ENCODE measurements at places on chromosomes 7 and 10.

DNA sequence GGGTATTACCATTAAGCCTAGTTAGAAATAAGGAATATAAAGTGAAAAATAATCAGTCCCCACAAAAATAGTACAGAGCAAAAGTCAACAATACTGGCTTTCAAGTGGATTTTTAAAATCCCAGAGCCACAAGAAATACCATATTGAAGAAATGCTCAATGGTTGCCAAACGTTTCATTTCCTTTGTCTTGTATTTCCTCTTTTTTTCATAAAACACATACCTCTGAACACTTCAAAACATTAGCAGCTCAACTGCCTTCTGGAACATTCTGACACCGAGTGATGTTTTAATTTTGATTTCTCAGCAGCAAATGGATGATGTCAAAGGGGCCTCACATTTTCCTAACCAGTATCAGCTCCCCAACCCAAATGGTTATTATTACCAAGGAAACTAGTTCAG, 10.5 kb downstream of the NOD1 start:
- no peak for DNase-seq

- no peak for DNase-seq
Observed at GRCh38 chr10:33102071-33102470, 144.0 kb upstream of the ITGB1 start.

DNA sequence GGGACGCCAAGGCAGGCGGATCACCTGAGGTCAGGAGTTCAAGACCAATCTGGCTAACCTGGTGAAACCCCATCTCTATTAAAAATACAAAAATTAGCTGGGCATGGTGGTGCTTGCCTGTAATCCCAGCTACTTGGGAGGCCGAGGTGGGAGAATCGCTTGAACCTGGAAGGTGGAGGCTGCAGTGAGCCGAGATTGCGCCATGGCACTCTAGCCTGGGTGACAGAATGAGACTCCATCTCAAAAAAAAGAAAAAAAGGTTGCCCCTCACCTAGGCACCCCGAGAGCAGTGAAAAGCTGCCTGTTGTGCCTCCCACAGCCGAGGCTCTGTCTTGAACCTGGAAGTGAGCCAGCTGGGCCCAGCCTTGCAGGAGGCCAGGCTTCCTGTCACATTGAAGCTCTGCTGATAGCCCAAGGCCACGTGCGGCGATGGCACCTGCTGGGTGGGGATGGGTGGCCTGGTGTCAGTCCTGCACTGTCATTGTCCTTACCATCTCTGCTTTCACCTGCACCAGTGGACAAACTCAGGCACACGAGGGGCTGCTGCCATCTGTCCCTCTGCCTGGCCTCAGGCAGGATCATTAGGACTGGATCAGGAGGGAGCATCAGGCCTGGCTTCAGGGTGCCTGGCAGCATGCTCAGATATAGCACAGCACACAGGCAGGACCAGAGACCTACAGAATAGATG, 37.8 kb downstream of the DNAJB12 start:
- DNase-seq, result no peak

- no peak for DNase-seq
Observed at GRCh38 chr7:149253665-149254064, 8.3 kb upstream of the ZNF783 start.

DNA sequence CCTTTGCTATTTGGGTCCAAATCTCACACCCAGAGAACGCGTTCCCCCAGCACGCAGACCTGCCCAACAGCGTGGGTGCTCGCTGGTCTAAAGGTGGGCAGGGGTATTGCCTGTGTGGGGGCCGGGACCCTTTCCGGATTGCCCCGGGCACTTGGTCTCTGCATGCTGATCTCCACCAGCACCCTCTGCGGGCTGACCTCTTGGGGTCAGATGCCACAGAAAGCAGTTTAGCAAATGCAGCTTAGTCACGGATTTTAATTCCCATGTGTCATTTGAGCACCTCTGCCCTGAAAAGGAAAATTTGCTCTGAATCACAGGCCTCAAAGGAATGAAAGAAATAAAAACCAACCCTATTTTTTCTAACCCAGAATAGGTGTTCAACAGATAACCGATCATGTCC, 46.7 kb downstream of the PKD1L1 start:
- DNase-seq, result no peak

DNA sequence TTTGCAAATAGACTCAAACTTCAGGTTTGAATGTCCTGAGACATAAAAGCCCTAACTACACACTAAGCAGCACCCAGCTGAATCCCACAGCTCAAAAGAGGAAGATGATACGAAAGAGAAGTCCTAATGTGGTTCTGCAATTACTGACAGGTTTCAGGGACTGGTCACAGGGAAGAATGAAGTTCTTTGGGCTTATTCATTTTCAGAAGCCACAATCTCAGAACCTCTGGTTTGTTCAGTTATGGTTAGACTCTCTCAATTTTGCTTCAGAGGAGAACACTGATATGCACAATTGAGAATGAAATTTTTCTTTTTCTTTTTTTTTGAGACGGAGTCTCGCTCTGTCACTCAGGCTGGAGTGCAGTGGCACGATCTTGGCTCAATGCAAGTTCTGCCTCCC, 94.6 kb upstream of the FAM180A start:
- DNase-seq, result no peak

DNA sequence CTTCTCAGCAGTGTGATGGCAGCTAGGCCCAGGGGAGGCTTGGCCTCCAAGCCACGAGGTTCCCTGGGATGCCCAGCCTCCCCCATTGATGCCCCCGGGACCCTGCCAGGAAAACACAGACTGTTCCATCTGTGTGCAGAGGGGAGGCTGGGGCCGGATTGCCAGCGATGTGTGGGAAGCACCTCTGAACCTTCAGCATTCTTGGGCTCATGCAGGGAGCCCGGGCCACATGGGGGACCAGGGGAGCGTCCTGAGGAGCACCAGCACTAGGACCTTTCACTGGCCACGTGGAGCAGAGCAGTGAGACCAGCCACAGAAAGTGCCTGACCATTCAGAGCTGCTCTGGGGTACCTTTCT, 2.6 kb downstream of the IMPDH1 start:
- DNase-seq, result no peak

- no peak for DNase-seq
Observed at GRCh38 chr10:73732931-73733623, 11.1 kb upstream of the SEC24C start.

DNA sequence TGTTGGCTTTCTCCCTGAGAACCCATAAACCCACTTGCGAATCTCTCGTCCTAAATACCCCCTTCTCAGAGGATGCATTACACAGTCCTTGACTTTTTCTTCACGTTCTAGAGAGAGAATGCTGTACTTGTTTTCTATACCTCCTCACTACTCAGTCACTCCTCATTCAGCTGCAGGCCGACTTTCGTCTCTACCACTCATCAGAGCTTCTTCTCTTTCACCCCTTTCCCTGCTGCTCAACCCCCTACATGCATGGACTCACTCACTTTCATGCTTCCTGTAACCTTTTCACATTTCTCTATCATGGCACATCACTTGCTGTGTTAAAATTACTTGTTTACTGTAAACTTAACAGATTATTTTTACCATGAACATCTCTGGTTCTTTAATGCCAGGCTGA, 19.8 kb downstream of the MDFIC start:
- DNase-seq, result no peak

DNA sequence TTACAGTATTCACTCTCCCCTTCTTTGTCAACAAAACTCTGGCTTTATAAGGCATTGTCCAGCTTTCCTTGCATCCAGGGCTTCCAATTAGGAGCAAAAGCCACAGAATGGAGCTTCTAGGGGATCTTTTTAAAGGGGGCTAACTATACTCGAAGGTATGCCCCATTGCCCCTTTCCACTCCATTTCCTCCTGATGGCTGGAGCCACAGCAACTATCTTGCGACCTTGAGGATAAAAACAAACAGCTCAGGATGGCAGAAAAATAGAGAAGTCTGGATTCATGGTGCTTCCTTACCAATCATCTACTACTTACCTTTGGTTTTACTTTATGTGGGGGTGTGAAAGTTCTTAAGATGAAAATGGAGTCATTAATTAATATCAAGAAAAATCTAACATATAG, 206.3 kb upstream of the PODXL start:
- DNase-seq, result no peak

GRCh38 chr10:67936416-67936815, 52.0 kb downstream of the SIRT1 start:
- DNase-seq, result no peak

GRCh38 chr7:37096341-37096740, 352.3 kb downstream of the ELMO1 start:
- no peak for DNase-seq

- no peak for DNase-seq
Observed at GRCh38 chr10:6973899-6974298, 393.8 kb upstream of the PRKCQ start.

DNA sequence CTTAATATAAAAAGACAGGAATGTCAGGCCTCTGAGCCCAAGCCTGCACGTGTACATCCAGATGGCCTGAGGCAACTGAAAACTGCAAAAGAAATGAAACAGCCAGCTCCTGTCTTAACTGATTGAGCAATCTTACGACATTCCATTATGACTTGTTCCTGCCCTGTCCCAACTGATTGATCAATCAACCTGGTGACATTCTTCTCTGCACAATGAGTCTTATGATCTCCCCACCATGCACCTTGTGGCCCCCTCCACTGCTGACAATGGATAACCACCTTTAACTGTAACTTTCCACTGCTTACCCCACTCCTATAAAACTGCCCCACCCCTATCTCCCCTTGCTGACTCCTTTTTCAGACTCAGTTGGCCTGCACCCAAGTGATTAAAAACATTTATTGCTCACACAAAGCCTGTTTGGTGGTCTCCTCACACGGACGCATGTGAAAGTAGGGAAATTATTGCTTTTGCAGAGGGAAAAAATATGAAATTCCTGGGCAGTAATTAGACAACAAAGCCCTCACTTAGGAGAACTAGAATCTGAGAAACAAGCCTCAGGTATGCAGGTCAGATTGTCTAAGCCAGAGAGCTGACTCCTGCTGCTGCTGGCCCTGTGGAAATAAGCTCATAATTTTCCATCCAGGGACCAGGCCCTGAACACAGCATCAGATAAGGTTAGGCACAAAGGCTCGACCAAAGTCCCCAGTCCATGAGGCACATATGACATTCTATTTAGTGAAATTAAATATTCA, 5.3 kb downstream of the CYP3A7 start:
- DNase-seq, result no peak

- no peak for DNase-seq
Observed at GRCh38 chr7:37765872-37766525, 82.4 kb upstream of the NME8 start.

DNA sequence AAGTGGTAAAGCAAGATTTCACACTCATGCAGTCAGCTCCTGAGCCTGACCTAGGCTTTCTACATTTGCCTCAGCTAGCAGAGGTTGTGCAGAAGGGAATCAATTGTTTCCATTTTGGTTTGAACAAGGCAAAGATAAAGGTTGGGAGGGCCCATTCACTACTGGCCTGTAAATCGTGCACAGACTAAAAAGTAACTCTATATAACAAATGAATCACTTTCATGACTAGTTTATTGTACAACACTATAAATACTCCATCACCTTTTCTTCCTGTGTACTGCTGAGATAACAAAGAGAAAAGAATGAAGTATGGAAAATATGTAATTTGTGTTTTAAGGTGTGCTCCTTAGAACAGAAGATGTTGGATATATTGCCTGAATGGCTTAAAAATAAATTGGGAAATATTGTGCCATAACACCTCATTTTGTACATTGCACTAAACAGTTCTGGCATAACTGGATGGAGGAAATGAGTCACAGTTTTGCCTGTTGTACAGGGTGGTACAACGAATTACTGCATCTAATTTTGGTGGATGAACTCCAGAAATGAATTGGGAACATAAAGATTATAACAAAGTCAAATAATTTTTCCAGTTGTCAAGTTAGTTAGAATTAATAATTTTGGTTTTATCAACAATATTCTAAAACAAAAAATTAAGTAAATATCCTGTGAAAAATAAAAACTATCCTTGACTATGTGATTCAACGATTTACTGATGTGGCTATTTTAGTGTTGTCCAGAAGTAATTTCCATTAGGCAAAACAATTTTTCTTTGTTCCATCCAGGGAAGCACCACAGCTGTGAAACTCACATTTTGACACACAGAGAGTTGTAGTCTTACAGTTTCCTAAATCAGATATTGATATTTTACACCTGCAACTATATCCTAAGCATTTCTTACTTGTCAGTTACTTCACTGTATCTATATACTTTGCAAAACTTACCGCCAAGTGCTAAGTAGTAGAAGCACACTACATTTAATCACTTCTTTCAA, 18.0 kb downstream of the SEMA3C start:
- DNase-seq, result no peak

DNA sequence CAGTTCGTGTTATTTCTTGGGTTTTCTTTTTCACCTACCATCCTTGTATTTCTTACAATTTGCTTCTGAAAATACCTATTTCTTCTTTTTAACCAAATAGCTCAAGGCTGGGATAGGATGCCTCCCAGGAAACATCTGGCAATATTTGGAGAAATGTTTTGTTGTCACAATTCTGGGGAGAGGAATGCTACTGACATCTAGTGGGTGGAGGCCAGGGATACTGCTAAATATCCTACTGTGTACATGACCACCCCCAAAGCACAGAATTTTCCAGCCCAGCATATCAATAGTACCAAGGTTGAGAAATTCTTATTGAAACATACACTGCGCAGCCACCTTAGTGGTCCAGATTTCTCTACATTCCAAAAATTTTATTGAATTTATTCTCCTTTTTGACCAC, 55.5 kb downstream of the CNTNAP2 start:
- DNase-seq, result no peak

GRCh38 chr10:77359950-77360520, 277.6 kb downstream of the KCNMA1 start:
- no peak for DNase-seq

GRCh38 chr10:17708821-17709220, 43.2 kb upstream of the TMEM236 start:
- no peak for DNase-seq

GRCh38 chr10:132607961-132608495, 70.4 kb downstream of the INPP5A start:
- no peak for DNase-seq

DNA sequence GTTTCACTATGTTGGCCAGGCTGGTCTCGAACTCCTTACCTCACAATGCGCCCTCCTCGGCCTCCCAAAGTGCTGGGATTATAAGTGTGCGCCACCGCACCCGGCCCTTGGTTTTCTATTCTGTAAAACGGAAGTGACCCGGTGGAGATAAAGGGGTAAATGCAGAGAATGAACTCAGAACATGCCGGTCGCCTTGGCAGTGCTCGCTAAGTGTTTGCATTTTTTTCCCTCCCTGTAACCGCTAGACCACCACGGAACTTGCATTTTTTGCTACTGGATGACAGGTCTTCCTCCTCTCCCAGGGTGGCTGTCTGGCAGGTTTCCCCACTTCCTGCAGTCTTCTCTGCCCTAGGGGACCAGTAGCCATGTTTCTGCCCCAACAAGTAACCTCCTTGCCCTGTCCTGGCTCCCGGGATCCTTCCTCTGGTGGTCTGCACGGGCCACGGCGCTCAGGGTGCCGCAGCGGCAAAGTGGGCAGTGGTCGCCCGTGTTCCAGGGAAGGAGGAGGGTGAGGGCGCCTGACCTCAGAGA, 18.8 kb upstream of the GNA12 start:
- no peak for DNase-seq

- DNase-seq, result no peak
Observed at GRCh38 chr7:77747178-77747577, 50.9 kb downstream of the RSBN1L start.

Measured in stimulated activated CD8-positive, alpha-beta memory T cell treated with anti-CD3 and anti-CD28 coated beads, Interleukin-7, amount 100 ng/mL, for 1 hour (primary cell).